ENCODE measurements at places on chromosomes 2 and 18. TPM values are rescaled to one million over a fixed set of nuclear protein-coding genes. Genes with fewer than 3 reads are reported as not detected.

Gene MYO3B
- not detected for total RNA-seq

- no peak overlapping the region for H3K4me3 ChIP-seq
- H3K27ac ChIP-seq, result no peak overlapping the region
- H3K27me3 ChIP-seq, result no peaks in the 10 kb centered on the region
- no peak for DNase-seq
Observed at GRCh38 chr2:103875131-103875530, 978.8 kb upstream of the POU3F3 start.

Gene EFHD1
- 33.6 TPM for total RNA-seq

Gene NR4A2
- total RNA-seq, result 111 TPM

- H3K27ac ChIP-seq, result no peak overlapping the region
- no peaks in the 10 kb centered on the region for H3K4me1 ChIP-seq
- H3K4me3 ChIP-seq, result no peak overlapping the region
- no peak for DNase-seq
Observed at GRCh38 chr2:99545066-99545465, 55.2 kb upstream of the REV1 start.

- H3K27me3 ChIP-seq, result no peaks in the 10 kb centered on the region
- no peak for DNase-seq
- no peaks in the 10 kb centered on the region for H3K4me1 ChIP-seq
- H3K4me3 ChIP-seq, result no peak overlapping the region
Observed at GRCh38 chr2:175624785-175625184, 377.3 kb downstream of the LNPK start.

Gene VWC2L
- total RNA-seq, result not detected

Gene PAIP2B
- total RNA-seq, result 20.7 TPM

DNA sequence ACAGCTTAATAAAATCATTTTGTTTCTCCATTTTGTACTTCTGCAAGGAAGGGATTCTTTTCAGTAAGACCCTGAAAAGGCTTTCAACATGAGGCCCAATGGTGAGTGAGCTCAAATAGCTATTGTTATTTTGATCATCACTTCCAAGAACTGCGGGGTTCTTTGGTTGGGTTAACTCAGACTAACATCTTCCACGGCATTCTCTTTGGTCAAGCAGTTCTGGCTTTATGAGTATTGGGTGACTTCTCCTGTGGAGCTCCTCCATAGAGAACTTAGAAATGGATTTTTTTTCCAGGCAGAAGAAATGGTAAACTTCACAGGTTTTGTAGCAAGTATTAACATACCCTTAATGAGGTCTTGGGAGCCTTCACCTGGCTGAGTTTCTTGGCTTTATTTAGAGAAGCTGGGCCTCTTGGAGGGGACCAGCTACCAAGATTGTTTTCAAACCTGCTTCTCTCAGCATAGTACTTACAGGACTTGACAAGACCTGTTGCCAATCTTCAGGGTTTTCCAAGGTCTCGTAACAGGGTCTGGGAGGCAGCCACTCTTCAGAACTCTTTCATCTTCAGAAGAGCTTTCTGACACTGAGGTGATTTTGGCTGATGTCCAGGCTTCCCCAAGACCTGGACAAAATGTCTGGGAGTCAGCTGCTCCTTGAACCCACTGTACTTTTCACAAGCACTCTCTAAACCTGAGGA, 353.2 kb upstream of the ETAA1 start:
- H3K4me3 ChIP-seq, result no peak overlapping the region
- no peak overlapping the region for H3K27ac ChIP-seq
- H3K36me3 ChIP-seq, result no peaks in the 10 kb centered on the region
- H3K4me1 ChIP-seq, result no peaks in the 10 kb centered on the region

DNA sequence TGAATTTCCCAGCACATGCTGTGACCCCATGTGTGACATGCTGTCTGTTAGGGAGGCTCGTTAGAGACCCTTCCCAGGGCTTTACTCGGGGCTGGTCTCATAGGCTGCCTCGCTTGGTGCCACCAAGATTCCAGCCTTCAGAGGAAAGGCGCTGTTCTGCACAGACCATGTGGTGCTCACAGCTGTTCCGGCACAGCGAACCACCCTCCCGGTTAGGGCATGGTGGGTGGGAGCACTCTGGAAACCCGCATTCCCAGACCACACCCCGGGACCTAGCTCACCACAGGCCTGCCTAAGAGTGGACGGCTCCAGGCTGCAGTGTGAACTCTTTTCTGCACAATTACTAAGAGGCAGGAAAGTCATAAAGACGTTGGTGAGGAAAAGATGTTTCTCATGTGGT, 112.0 kb downstream of the MBP start:
- no peak for DNase-seq
- no peaks in the 10 kb centered on the region for H3K27me3 ChIP-seq
- H3K4me3 ChIP-seq, result no peak overlapping the region

DNA sequence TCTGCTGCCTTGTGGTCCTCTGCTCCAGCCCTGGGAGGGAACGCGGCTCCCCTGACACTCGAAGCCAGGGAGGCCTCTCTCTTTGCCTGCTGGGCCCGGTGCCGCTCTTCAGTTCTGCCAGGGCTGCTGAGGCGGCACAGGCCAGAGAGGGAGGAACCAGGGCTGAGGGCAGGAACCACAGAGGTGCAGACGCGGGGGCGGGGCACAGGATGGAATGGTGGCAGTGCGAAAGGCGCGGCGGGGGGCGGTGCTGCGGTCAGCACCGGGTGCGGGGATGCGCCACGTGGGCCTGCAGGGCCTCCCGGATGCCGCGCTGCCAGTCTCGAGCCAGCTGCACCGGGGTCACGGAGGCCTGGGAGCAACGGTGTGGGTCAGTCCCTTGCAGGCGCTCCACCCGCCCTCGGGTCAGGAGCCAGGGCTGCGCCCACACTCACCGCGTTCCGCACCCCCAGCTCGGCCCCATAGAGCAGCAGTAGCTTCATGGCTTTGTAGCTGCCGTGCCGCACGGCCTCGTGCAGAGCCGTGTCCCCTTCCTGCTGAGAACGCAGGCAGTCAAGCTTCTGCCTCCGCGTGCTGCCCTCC, 4.4 kb downstream of the ANKRD23 start:
- H3K27me3 ChIP-seq, result no peaks in the 10 kb centered on the region
- no peaks in the 10 kb centered on the region for H3K36me3 ChIP-seq
- no peak overlapping the region for H3K27ac ChIP-seq
- DNase-seq, result peak; percentile 28
- peaks cover 7% of the 10 kb centered on the region for H3K4me1 ChIP-seq

DNA sequence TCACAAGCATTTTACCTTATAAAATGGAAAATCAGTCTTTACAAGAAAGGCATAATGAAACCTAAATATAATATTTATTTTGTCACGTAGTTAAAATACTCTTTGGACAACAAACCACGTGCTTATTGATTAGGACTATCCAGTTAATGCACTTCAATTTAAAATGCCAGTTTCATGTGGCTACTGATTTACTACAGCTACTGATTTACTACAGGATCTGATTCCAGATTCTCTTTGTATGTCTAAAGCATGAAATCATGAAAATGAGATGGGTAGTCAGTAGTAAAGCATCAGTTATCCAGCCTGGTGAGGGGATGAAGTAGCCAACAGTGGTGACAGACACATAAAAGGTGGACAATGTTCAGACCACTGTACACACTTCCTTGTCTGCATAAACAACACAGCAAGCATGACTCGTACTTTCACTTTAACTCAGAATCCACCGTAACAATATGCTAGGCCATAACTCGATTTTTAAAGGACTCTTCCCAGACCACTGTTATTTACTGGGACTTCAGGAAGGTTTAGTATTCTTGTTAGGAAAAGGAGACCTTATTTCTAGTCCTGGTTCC, 24.9 kb downstream of the ACAA2 start:
- DNase-seq, result no peak
- H3K4me1 ChIP-seq, result no peaks in the 10 kb centered on the region
- H3K36me3 ChIP-seq, result no peaks in the 10 kb centered on the region
- no peak overlapping the region for H3K4me3 ChIP-seq
- H3K27ac ChIP-seq, result no peak overlapping the region

GRCh38 chr2:189829102-189829833, 45.0 kb downstream of the PMS1 start:
- no peak overlapping the region for H3K27ac ChIP-seq
- no peaks in the 10 kb centered on the region for H3K36me3 ChIP-seq
- H3K4me1 ChIP-seq, result no peaks in the 10 kb centered on the region
- H3K27me3 ChIP-seq, result no peaks in the 10 kb centered on the region
- H3K4me3 ChIP-seq, result no peak overlapping the region

Gene IL36A
- not detected for total RNA-seq

Gene CRACDL
- total RNA-seq, result 2.9 TPM

GRCh38 chr2:216632952-216633615, at the start of gene IGFBP2:
Gene IGFBP2 (plus strand): TSS chr2:216633420. CDS start chr2:216633524, 104 bp downstream.
- H3K36me3 ChIP-seq, result no peaks in the 10 kb centered on the region
- H3K4me3 ChIP-seq, result peak within 1 kb of the TSS; percentile 56
- no peak within 1 kb of the TSS for H3K27ac ChIP-seq
- DNase-seq, result peak; percentile 72
- peaks cover 11% of the 10 kb centered on the region for H3K4me1 ChIP-seq

- no peaks in the 10 kb centered on the region for H3K4me1 ChIP-seq
- H3K27me3 ChIP-seq, result no peaks in the 10 kb centered on the region
- no peaks in the 10 kb centered on the region for H3K36me3 ChIP-seq
- H3K27ac ChIP-seq, result no peak overlapping the region
Observed at GRCh38 chr18:72986103-72986502, 118.3 kb upstream of the NETO1 start.

Gene ANKRD29
- 14.6 TPM for total RNA-seq

DNA sequence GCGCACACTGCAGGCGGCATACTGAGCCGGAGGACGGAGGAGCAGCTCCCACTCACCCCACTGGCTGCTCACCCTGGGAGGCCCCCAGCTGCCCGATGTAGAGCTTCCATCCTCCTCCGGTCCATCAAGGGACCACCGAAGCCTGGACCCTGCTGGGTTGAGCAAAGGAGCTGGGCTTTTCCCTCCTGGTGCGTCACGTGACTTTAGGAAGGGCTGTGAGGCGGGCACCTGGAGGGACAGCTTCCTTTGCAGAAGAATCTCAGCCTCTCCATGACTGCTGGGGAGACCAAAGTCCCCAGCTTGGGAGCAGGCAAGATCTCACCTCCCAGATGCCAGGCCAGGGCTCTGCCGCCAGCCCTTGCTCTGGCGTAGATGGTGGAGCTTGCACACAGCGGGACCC, 102.7 kb downstream of the TWIST2 start:
- no peaks in the 10 kb centered on the region for H3K36me3 ChIP-seq
- no peaks in the 10 kb centered on the region for H3K27me3 ChIP-seq
- H3K4me1 ChIP-seq, result peaks cover 6% of the 10 kb centered on the region

DNA sequence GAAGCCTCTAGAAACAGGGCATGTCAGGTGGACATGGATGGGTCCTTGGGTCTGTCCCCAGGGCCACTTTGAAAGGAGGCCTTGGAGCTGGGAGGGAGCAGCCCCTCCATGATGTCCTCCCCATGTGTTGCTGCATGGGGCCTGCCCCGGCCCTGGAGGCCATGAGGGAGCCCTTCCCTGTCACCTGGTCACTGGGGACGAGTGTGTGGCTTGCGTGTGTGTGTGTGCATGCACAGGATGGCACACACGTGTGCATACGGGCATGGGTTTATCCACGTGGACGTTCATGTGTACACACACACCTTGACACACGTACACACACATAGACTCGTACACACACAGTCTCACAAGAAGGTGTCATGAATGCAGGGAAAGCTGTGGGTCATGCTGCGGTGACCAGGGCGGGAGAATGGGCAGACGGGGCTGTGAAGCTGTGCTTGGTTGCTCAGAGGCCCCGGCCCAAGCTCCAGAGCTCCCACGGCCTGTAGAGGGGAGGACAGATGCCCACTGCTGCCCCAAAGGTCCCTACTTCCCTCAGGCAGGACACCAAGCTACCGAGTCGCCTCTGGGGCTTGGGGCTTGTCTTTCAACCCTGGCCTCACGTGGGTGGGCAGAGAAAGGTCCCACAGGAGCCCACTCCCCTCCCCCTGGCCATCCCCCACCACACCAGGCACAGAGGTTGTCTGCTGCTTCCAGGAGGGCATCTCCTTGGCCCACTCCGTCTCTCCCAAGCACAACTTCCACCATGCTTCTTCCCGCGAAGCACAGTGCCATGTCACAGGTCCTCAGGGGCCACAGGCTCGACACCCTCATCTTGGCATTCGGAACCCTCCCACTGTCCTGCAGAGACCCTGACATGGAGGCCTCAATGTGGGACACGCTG, 42.3 kb upstream of the GPC1 start:
- no peaks in the 10 kb centered on the region for H3K4me1 ChIP-seq
- H3K27me3 ChIP-seq, result no peaks in the 10 kb centered on the region
- no peak overlapping the region for H3K27ac ChIP-seq
- H3K36me3 ChIP-seq, result no peaks in the 10 kb centered on the region

Gene DLGAP1
- 2.8 TPM for total RNA-seq

Gene MTCL1
- 8.5 TPM for total RNA-seq

DNA sequence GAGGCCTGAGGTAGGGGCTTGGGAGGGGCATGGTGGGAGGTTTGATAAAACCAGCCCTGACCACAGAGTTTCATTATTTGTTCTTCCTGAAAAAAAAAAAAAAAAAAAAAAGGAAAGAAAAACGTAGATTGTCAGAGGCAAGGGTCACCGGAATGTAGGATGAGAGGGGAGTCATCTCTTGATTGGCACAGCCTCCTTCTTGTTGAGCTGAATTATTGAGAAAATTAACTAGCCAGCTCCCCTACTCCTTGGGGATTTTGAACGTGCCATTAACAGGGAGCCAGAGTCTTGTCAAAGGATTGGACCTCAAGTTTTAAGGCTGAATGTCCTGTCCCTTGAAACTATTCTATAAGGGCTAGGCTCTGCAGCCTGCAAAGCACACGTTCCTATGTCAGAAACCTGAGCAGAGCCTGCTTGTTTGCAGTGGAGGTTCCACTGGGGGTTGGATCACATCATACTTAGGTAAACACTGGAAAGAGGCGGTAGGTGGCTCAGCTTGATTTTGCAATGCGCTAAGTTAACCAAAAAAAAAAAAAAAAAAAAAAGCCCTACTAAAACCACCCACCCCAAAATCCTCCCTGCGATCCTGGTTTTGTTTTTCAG, 2.3 kb downstream of the INHBB start:
- no peak overlapping the region for H3K4me3 ChIP-seq
- peaks cover 8% of the 10 kb centered on the region for H3K4me1 ChIP-seq
- H3K36me3 ChIP-seq, result no peaks in the 10 kb centered on the region
- H3K27ac ChIP-seq, result no peak overlapping the region

Gene ST8SIA3
- total RNA-seq, result not detected

GRCh38 chr2:136798766-136799165, 33.4 kb downstream of the THSD7B start:
- H3K4me3 ChIP-seq, result no peak overlapping the region
- H3K36me3 ChIP-seq, result no peaks in the 10 kb centered on the region
- DNase-seq, result no peak
- no peaks in the 10 kb centered on the region for H3K27me3 ChIP-seq

DNA sequence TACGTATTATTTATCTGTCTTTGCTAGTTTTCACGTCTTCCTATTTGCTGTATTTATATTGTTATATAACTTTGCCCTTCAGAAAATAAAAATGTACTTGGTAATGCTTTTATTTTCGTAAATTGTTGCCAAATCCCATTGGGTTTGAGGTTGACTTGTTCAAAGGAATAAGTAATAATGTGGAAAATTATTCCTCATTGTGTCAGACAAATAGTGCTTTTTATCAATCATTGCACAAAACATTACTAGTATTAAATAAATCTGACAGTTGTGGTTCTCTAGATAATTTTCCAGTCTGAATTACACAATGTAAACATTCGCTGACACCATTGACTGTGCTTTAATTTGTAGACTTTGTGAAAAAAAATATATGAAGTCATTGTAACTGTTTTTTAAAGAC, 798.3 kb upstream of the TMEFF2 start:
- DNase-seq, result no peak
- no peak overlapping the region for H3K4me3 ChIP-seq
- no peaks in the 10 kb centered on the region for H3K27me3 ChIP-seq
- H3K27ac ChIP-seq, result no peak overlapping the region
- H3K36me3 ChIP-seq, result no peaks in the 10 kb centered on the region

Gene SERPINB10
- total RNA-seq, result not detected

Gene SERPINB7
- total RNA-seq, result not detected

- no peaks in the 10 kb centered on the region for H3K27me3 ChIP-seq
- H3K4me1 ChIP-seq, result peaks cover 6% of the 10 kb centered on the region
- no peak overlapping the region for H3K27ac ChIP-seq
- H3K4me3 ChIP-seq, result no peak overlapping the region
- DNase-seq, result no peak
- H3K36me3 ChIP-seq, result no peaks in the 10 kb centered on the region
Observed at GRCh38 chr18:13386891-13387801, 168.6 kb downstream of the LDLRAD4 start.

Gene EGR4
- total RNA-seq, result 0.13 TPM
